CD4-positive, alpha-beta T cell treated with Interferon alpha-2 for 1 hour (primary cell): ENCODE measurements at places on chromosomes 6 and 20.

- DNase-seq = no peak
Observed at GRCh38 chr6:168243812-168244376, 75.7 kb downstream of the DACT2 start.

- no peak for DNase-seq
Observed at GRCh38 chr20:35091816-35092523, 637 bp downstream of the TRPC4AP start.

DNA sequence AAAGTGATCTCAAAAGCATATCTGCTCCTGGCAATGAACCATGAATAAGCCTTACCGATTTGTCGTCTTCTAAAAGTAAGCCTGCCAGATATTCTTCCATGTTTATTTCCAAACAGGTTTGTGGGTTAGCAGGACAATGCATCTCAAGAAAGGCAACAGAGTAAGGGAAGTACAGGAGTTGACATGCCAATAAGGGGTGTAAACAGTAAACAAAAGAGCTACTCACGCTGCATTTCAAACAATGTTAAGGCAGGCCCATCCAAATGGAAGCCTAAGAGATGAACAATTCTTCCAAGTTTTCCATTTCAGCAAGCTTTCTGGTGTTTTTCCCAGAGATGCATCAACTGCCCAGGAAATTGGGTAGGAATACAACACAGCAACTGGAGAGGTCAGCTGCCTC lies 27.8 kb upstream of the CRIP3 start:
- DNase-seq = no peak

DNA sequence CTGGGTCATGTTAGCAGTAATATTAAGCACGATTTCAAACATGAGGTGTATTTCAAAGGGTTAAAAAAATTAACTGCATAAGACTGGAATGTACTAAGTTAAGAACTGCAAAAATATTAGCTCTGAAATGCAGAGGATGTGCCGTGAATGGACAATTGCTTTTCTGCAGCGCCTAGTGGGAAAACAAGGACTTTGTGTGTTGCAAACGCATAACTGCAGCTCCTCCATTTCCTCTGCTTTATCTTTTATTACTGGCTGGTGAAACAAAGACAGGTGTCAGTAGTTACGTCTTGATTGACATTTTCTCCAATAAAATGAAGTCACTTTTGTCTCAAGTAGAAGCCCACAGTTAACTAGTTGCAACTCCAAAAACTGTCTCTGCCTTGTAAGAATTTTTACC lies 1.7 kb downstream of the PDE7B start:
- no peak for DNase-seq

DNA sequence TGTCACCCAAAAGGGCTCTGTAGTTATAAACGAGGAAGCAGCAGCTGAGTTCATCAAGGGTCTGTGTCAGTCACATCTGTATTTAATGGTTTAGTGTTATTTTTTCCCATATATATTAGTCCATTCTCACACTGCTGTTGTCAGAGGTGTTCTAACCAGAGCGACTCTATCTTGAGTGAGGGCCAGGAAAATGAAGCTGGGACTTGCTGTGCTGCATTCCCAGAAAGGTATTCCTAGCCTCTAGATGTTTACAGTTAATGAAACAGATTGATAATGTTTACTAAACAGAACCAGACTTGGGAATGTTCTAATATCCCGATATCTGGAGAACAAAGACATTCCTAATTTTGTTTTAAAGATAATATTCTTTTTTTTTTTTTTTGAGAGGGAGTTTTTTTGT lies 48.0 kb upstream of the SEC63 start:
- DNase-seq = no peak

DNA sequence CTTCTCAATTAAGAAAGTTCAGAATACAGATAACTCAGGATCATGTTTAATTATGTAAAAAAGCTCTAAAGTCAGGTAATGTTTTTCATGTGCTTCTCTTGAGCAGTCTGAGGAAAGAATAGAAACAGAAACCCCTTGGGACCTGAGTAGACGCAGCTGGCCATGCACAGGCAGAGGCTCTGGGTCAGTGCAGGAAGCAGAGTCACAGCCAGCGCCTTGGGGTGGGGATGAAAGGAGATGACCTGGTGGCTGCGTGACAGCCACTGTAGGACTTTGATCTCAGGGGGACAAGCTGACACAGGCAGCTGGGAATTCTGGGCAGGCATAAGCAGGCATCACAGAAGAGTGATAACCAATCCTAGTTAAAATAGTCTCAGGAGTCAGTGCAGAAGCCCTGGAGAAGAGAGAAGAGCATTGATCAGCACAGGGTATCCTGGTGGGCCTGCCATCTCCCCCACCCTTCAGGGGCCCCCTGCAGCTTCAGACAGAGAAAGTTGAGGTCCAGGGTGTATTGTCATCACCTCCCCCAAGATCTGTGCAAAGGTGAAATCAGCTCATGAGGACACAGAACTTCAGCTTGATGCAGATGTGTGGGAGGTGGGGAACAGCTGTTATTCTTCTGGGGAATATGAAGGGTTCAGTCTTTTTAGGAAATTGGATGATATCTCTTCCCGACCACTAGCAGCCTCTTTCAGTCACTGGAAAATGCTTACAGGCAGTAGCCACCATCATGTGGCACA lies 6.4 kb downstream of the HLA-DQB1 start:
- no peak for DNase-seq

DNA sequence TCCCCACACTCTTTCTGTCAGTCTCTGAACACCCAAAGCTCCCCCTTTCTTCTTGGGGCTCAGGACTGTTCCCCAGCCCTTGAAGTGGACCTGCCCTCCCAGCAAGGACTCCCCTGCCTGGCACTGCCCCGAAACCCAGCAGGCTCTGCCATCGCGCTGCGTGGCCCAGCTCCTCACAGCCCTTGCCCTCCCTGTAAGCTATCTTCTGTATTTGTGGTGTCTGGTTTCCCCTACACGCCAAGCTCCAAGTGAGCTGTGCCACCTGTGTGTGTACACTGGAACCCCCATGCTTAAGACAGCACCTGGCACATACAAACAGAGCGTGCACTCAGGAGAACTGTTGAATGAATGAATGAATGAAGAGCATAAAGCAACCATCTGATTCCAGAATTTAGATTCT lies 57.7 kb downstream of the TMEM242 start:
- DNase-seq = no peak

GRCh38 chr20:50690650-50691572 lies at the start of gene RIPOR3:
TSS of gene RIPOR3 (minus strand) at chr20:50691542. CDS start at chr20:50691128, 414 bp downstream.
- no peak for DNase-seq

GRCh38 chr20:51500936-51501335 lies 41.6 kb downstream of the NFATC2 start:
- peak; percentile 66 for DNase-seq

GRCh38 chr6:41546475-41546865 lies 289 bp downstream of the FOXP4 start:
- no peak for DNase-seq

DNA sequence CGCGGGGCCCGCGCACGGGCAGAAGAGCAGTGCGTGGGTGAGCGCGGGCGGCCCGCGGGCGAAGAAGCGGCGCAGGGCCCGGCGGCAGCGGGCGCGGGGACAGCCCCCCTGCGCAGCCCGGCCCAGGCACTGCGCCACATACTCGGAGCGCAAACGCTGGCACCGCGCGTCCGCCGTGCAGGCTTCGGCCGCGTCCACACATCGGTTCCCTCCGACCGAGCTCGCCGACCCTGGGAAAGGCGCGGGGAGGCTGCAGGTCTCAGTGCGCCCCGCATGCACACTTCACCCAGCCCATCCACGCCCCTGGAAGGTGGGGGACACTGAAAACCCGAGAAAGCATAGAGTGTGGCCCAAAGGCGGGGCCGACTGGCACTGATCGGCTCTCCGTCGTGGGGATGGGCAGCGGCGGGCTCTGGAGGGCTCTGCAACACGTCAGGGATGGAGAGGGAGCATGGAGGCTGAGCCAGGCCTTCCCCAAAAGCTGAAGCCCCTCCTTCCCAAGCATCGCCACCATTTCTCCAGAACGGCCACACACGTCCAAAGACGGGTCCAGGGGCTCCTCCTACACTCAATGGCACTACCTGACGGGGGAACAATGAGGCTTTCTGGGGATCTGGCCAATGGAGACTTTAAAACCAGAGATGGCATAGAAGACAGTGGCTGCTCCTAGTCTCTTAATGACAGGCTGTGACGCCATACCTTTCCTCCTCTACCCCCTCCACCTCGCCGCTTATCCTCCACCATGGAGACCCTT lies 2.0 kb downstream of the GFRA4 start:
- no peak for DNase-seq

DNA sequence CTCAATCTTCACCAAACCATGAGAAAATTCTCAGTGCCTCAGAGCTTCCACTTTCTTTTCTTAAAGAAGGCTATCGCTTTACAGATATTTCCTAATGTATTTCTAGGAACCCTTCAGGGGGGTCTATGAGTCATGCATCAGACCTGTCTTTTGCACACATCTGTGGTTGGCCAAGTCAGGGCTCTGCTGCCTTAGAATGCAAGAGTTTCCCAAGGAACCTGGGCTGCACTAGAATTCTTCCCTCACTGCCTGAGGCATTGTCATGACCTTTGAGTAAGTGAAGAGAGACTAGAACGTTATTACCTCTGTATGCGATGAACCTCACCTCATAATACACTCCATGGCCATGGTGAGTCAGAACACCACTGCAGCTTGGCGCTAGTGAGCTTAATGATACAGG lies 365.0 kb upstream of the ID4 start:
- DNase-seq = no peak

DNA sequence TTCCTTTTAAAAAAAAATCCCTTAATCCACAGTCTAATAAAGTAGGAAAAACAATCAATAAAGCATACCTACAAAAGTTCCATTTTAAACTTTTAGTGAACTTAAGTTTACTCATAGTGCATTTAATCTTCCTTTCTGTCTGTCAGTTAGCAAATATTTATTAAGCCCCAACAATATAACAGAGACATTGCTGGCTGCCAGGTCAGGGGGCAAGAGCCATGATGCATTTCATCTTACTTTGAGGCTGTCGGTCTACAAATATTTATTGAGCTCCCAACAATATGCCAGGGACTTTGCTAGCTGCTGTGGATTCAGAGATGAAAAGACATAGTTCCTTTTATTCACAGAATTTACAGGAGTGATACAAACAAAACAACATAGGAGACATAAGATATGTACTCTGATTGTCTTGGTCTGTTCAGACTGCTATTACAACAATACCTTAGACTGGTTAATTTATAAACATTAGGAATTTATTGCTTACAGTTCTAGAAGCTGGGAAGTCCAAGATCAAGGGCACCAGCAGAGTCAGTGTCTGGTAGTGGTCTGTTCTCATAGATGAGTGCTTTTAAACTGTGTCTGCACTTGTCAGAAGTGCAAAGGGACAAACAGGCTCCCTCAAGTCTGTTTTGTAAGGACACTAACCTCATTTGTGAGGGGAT lies 118.6 kb downstream of the PLCB1 start:
- DNase-seq = no peak

GRCh38 chr20:60233018-60233630 lies 274.9 kb downstream of the CDH26 start:
- DNase-seq = no peak

DNA sequence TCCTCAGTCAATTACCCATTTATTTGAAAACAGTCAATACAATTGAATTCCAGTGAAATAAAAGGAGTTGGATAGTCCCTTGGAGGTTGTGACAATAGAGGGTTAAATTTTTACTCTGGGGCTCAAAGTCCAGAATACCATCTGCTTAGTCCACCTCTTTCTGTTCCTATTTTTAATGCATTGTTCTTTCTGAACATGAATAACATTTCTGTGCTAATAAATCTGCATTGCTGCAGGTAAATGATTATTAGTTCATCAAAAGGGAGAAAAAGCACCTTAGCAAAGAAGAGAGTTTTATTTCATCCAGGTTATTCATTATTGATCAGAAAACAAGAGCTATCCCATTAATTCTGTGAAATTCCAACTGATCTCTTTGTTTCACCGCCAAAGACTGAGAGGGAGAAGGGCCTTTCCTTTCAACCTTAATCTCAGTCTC lies 166.1 kb upstream of the OLIG3 start:
- DNase-seq = no peak

DNA sequence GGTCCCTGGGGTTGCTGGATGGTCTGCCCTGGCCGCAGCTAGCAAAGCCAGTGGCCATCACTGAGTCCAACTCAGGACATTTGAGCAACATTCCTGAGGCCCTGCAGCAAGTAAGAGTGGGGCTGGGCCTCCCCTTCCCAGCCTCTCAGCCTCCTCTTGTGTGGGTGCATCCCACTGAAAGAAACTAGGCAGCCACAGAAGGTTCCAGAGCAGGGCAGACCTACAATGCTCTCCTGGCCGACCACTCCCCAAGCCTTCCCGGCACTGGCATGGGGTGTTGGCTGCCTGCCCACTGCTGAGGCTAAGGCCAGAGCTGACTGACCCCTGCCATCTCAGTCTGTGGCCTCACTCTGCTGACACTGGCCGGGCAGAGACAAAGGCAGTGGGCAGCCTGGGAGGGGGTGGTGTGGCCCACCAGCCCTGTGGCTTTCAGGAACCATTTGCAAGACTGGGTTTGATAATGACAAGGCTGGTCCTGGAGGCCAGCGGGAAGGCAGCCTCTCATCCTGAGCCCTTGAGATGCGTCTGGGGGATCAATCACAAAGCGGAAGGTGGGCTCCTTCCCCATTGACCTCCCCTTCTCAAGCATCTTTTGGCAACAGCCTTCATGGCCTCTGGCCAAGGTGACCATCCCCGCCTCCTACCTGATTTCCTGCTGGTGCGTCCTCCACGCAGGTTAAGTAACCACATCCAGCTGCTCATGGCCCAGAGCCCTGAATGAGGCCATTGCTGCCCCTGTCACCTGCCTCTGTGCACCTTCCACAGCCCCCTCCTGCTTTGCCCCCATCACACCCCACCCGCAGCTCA lies 9.6 kb downstream of the DLGAP4 start:
- DNase-seq = no peak

- DNase-seq = no peak
Observed at GRCh38 chr6:132085731-132086130, 134.6 kb upstream of the CCN2 start.

DNA sequence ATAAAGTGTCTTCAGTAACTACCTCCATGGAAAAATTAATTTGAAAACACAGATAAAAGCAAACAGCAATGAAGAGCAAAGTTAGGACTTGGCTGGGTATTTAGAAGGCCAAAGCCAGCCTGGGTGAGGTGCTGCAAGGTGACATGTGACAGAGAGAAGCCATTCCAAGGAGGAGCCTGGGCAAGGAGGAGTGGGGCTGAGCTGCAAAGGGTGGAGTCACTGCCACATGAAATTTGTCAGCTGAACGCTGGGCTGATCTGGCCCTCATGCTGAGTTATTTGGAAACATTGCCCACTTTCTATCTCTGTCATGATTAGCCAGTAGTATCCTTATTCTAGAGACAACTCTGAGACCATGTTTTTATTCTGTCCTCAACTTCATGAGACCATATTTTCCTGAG lies 76.3 kb downstream of the PERP start:
- no peak for DNase-seq

DNA sequence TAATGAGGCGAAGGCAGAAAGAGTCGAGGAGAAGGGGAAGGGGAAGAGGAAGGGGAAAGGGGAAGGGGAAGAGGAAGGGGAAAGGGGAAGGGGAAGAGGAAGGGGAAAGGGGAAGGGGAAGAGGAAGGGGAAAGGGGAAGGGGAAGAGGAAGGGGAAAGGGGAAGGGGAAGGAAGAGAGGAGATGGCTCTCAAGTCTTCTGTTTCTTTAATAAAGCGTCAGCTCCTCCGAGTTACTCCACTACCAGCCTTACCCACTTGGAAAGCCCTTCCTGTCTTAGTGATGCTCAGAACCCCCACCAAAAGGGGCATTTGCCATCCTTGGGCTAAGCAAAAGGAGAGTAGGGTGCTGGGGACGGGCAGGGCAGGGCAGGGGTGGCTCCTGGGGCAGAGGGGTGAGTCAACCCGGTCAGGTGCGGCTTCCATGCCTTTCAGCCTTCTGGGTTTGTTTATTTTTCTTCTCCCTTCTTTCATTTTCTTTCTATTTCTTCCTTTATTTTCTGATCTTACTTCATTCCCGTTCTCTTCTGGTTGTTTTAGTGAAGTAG lies 476 bp upstream of the CLIC5 start:
- DNase-seq = no peak

- no peak for DNase-seq
Observed at GRCh38 chr6:113381959-113382358, 475.2 kb upstream of the MARCKS start.
